ENCODE measurements at places on chromosomes 3 and 15.

GRCh38 chr3:186354100-186354499 lies 7.9 kb downstream of the DGKG start:
- DNase-seq = no peak

DNA sequence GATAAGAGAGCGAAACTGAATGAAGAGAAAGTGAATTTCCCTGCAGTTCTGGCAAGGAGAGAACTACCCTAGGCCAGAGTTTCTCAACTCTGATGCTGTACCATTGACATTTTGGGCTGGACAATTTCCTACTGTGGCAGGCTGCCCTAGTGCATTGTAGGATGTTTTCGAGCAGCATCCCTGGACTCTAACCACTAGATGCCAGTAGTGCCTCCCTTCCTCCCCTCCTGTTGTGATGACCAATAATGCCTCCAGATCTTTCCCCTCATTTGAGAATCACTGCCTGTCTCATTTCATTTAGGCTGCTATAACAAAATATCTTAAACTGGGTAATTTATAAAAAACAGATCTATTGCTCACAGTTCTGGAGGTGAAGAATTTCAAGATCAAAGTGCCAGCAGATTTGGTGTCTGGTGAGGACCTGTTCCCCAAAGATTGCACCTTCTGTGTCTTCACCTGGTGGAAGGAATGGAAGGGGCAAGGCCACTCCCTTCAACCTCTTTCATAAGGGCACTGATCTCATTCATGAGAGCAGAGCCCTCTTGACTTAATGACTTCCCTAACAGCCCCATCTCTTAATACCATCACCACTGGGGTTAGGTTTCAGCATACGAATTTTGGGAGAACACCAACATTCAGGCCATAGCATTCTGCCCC lies 188.9 kb upstream of the MEIS2 start:
- no peak for DNase-seq

DNA sequence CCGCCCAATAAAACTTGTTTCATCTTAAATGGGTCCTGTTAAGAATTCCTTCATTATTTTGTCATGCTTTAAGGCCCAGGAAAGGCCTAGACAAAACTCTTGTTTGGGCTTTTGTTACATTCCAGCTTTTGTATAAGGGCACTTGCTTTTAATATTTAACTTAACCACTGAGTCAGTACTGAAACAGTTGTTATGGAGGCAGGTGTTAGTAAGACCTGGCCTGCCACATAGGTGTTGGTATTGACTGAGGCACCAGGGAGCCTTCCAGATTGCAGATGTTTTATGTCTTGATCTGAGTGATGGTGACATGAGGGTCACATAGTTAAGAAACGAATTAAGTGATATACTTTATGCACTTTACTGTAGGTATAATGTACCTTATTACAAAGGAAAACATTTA lies 274.9 kb upstream of the TGFBR2 start:
- no peak for DNase-seq

DNA sequence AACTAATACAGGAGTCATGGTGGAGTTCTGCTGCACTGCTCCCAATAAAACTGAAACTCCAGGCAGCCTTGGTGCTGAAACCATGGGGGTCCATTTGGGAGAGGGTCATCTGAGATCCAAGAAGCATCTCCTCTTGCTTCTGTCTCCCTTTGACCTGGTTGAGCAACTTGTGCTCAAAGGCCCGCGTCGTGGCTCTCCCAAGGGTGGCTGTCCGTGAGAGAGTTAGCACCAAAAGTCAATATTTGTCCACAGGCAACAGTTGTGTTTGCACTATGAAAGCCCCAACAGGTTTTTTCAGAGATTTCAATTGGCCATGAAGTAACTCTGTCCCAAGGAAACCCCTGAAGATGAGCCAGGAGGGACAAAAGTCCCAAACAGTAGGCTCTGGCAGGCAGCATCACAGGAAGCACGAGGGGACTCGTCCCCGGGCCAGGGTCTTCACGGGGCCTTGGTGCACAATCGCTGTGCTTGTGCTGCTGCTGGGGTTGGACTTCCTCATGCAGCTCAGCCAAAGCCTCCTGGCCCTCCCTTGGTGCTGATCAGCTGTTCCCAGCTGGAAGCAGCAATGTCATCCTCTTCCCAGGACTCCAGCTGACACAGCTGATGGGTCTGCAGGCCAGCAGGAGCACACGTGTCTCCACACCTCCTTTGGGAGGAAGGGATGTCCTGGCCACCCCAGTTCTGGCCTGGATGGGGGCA lies 39.4 kb upstream of the WNT5A start:
- no peak for DNase-seq

- DNase-seq = no peak
Observed at GRCh38 chr3:75342425-75342824, 321.7 kb upstream of the FRG2C start.

DNA sequence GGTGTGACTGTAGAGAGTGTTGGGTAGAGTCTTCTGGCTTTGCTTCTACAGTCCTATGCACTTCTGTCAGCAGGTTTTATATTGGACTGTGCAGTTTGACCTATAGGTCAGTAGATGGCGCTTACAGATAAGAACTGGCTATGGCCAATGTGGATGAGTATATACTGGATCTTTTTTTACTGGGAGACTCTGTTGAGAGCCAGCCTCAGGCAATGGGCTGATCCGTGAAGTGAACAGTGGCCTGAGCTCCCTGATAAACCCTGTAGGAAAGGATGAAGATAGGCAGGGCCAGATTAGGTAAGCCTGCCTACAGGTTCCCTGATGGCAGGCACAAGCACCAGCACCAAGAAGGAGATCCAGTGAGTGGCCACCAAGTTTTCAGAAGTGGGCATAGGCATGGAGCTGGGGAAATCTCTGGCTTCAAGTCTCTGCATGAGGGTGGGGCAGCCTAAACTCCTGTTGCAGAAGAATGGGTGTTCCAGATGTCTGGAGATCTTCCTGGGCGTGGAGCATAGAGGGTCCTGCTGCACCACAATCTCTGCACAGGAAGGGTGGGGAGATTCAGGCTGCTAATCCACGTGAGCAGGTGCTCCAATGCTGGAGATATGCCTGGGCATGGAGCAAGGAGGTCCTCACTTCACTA lies 326.0 kb upstream of the SGO1 start:
- DNase-seq = peak; percentile 15

DNA sequence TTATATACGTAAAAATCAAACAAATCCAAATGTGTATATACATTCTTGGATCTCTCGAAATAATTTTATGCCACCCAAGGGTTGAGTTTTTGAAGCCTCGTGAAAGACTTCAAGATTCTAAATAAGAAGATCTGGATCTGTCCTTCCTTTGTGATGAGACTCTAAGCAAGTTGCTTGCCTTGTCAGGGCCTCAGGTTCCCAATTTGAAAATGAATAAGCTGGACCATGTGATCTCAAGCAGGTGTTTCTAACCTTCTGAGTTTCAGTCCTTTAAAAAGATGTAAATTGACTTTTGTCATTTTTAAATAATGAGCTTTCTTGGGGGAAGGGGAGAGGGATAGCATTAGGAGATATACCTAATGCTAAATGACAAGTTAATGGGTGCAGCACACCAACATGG lies 137.1 kb downstream of the P3H2 start:
- DNase-seq = no peak

- no peak for DNase-seq
Observed at GRCh38 chr3:51934991-51935885, 6.5 kb downstream of the RRP9 start.

DNA sequence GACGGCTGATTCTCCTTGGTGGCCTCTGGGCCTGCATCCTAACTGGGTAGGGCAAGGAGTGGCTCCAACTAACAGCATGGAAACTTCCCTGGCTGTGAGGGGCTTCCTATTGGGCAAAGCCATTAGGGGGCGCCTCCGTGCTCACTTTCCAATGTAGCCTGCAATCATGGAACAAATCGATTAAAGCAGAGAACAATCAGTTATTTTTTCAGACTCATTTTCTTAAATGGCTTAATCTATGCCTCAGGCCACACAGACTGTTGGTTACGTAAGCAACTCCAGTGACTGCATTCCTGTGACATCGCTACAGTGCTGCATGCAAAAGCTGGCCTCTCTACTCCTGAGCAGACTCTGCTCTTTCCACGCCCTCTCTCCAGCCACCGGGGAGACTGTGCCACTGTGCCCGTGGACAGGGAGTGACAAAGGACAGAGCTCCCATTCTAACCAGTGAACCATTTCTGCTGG lies 278.9 kb downstream of the KLF13 start:
- DNase-seq = no peak

GRCh38 chr3:114445233-114445632 lies 151.4 kb downstream of the TIGIT start:
- DNase-seq = no peak

GRCh38 chr3:43726521-43726920 lies 35.8 kb downstream of the ABHD5 start:
- DNase-seq = no peak

- DNase-seq = no peak
Observed at GRCh38 chr3:24598695-24599470, 104.2 kb upstream of the THRB start.

DNA sequence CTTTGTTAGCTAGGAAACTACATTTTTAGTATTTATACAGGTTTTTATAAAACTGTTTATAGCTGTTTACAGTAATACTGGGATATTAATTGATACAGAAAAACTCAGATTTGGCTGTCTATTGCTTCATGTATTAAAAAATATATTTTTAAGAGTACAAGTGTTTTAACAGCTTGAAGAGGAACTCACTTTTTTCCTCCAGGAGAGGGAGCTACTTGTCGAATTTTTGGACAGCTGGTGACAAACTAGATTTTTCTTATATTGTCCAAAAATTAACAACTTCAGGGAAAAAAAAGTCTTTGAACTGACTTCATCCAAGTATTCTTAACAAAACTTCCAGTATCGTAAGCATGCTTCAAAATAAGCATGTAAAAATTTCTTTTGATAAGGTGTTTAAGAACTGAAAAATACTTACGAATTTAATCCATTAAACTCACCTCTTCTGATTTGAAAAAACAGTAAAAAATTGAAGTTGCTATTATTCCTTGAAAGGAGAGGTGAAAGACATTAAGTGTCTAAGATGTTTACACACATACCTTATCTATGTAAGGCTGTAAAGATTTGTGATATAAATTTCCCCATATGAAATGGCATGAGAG lies 4.0 kb downstream of the DIPK2A start:
- DNase-seq = no peak

GRCh38 chr3:194464692-194465091 lies 22.1 kb downstream of the ATP13A3 start:
- no peak for DNase-seq

DNA sequence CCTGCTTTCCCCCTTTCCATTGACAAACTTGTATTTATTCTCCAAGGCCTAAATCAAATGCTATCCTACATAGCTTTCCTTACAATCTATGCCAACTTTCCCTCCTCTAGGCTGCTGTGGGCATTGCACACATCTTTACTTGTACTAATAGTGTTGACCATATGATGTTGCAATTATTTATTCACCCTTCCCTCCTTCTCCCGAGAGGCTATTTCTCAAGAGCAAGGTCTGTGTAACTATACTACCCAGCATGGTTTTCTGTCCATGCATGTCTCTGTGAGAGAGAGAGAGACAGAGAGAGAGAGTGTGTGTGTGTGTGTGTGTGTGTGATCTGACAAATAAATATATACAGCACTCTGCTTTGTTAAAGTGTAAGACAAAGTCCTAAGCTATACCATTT lies 63.8 kb downstream of the GTPBP8 start:
- no peak for DNase-seq

GRCh38 chr15:97728791-97729190 lies 231.7 kb upstream of the ARRDC4 start:
- no peak for DNase-seq

DNA sequence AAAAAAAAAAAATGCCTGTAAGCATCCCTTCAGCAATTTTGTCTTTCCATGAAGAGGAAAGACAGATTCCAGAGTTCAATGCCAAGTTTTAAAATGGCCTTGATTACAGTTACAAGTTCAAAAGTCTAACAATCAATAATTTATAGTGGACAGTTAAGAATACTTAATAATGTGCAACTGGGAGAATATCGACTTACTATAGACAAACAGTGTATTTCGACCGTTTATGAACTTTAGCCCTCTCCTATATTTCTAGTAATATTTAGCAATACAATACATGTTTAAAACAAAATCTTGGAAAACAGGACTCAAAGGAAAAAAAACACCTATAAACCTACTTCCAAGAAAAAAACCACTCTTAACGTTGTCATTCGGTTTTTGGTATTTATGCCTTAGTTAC lies 1.5 kb downstream of the PBRM1 start:
- DNase-seq = no peak

Measured in nucleus accumbens (tissue), 56 donors.